T-helper 17 cell (primary cell): ENCODE measurements at places on chromosomes 4 and X. TPM values are rescaled to one million over a fixed set of nuclear protein-coding genes. Genes with fewer than 3 reads are reported as not detected.

The GPR119 gene
- total RNA-seq: not detected

The SOD3 gene
- total RNA-seq: not detected

The AKAP14 gene
- total RNA-seq: not detected

The SERTM2 gene
- not detected for total RNA-seq

DNA sequence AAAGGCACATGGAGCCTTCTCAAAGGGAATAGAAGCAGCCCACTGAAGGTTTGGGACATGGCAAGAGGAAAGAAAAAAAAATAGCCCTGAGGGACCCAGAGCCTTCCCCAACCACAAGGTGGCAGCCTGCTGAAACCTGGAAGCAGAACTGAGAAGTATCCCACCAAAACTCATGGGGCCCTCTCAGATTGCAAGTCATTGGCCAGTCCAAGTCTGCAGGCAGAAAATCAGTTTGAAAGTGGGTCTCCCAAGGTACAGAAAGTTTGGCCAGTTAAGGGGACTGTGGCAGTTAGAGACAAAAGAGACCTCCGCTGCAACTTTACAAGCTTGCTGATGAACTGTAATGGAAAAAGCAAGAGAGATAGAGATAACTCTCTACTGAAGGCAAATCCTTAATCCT lies 155.8 kb downstream of the ANTXR2 start:
- peaks cover 21% of the 10 kb centered on the region for H3K4me1 ChIP-seq
- H3K4me3 ChIP-seq: no peak overlapping the region
- peak overlapping the region; percentile 57 for H3K27ac ChIP-seq
- H3K27me3 ChIP-seq: no peaks in the 10 kb centered on the region

- no peaks in the 10 kb centered on the region for H3K27me3 ChIP-seq
- H3K4me3 ChIP-seq: no peak overlapping the region
- H3K36me3 ChIP-seq: no peaks in the 10 kb centered on the region
Observed at GRCh38 chr4:96698831-96699230, 858.9 kb downstream of the PDHA2 start.

- no peaks in the 10 kb centered on the region for H3K36me3 ChIP-seq
- no peaks in the 10 kb centered on the region for H3K27me3 ChIP-seq
- H3K4me3 ChIP-seq: no peak overlapping the region
- no peak for DNase-seq
Observed at GRCh38 chr4:2768921-2769336, 12.8 kb upstream of the TNIP2 start.
